ENCODE measurements at places on chromosomes 7 and 10.

GRCh38 chr7:2604608-2605174 lies 27.1 kb upstream of the TTYH3 start:
- no peak for DNase-seq

- no peak for DNase-seq
Measured at GRCh38 chr7:124791426-124791825, 25.8 kb upstream of the GPR37 start.

GRCh38 chr10:117239051-117239450 lies 1.9 kb upstream of the SLC18A2 start:
- DNase-seq, result no peak

- DNase-seq, result no peak
Measured at GRCh38 chr7:81501220-81501619, 268.6 kb downstream of the HGF start.

DNA sequence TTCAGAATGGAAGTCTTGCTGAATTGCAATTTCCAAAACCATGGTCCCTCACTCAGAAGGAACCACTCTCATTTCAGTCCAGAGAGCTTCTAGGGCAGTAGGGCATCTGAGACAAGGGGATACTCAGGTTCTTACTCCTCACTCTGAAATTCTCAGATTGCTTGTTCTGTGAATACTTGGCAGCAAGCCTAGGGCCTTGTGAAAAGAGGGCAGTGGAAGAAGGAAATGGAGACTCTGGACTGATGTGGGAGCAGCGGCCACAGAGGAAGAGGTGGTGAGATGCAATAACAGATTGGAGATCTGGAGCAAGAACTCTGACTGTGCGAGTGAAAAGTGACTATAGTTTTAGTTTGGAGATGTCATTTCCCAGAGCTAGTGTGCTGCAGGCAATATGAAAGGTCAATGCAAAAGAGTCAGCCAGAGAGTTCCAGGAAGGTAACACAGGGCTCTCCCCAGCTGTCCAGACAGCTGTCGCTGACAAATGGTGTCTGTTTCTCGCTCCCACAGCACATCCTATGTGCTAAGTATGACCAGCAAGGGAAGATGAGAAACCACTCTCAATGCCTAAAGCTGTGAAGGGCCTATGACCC lies 291.6 kb upstream of the KIAA1217 start:
- no peak for DNase-seq

All from activated naive CD4-positive, alpha-beta T cell (primary cell).